Stimulated activated CD8-positive, alpha-beta memory T cell treated with anti-CD3 and anti-CD28 coated beads, Interleukin-4, amount 100 ng/mL, for 4 hours (primary cell): ENCODE measurements at places on chromosomes 3 and 15.

DNA sequence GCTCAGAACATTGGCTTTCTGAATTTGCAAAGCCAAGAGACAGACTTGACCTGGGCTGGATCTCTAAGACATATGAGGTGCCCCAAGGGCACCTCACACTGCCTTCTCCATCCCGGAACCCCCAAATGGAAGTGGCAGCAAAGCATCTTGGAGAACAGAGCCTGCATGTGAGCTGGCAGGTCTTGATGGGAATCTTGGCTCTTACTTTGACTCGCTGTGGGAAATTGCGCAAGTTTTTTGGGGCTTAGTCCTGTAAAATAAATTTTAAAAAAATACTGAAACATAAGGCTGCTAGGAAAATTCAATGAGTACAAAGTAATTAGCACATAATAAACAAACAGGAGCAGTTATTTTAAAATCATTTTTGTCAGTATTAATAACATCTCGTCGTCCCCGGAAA lies 13.7 kb upstream of the SEC22A start:
- no peak for DNase-seq

DNA sequence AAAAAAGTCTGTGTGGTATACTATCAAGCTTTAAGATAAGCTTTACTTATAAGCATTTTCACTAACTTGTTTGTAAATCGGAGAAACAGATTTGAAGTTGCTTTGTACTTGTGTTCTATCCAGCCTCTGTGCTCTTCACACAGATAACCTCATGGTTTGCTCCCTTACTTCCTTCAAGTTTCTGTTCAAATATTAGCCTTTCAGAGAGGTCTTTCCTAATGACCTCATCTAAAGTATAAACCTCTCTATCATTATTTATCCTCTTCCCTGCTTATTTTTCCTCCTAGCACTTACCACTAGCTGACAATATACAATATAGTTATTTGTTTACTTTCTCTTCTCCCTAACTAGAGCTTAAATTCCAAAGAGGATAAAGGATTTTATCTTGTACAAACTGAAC lies 180.0 kb downstream of the CBLB start:
- no peak for DNase-seq

- DNase-seq = no peak
Measured at GRCh38 chr15:55914446-55914845, 79.0 kb downstream of the NEDD4 start.

GRCh38 chr3:171782617-171783016 lies 27.7 kb downstream of the PLD1 start:
- DNase-seq = no peak

DNA sequence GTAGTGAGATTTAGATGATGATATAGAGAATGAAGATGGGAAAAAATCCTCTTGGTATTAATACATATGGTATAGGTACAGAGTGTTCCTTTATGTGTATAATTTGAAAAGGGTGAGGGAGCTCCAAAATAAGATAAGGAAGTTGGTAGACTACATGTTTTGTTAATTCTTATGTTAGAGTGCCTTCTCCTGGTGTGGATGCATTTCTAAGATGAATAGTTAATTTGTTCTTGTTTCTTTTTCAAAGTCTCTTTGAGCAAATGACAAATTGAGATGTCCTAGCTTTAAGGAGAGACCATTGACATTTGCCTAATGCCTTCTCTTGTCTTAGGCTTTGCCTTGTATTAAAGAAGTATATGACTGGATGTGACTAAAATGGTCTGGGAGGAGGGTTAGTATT lies 34.1 kb downstream of the AKAP13 start:
- DNase-seq = no peak

- DNase-seq = no peak
Measured at GRCh38 chr15:100022806-100023205, 289.6 kb upstream of the LYSMD4 start.
